ENCODE measurements at places on chromosomes 4 and X.

DNA sequence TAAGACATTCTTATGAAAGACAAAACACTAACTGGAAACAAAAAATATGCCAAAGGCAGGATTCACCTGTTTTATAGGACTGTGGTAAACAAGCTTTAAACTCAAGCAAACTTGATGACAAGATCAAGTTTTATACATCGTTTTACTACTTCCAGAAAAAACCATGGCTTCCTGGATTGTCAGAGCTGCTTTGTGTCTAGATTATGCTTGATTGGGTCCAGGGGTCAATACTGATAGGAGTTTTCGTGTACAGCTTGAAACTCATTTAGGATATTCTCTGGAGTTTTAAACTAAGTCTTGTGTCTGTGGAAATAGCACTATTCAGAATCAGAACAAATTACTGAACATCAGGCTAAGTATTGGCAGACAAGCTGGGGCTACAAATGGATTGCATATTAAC is 13.0 kb downstream of the HCCS start:
- DNase-seq = no peak

DNA sequence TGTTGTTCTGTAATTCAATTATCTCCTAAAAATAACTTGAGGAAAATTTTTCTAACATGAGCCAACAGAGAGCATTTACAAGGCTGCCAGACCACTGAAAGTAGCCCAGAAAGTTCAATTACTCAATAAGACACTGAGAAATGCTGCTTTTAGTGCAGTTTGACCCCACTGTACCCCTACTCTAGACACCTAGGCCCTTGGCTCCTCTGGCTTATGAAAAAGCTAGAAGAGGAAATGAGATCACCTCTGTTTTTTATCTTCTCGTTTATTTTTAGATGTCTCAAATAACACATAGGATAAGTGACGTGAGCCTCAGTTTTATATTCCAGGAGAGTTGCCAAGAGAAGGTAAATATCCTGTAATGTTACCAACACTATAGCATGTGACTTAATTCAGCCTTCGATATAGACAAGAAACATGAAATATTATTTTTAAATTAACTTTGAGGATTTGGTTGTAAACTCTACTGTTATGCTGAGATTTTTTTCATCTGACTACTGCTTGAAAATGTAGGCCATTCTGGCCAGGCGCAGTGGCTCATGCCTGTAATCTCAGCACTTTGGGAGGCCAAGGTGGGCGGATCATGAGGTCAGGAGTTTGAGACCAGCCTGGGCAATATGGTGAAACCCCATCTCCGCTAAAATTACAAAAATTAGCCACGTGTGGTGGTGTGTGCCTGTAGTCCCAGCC is 24.4 kb downstream of the TNIP3 start:
- no peak for DNase-seq

GRCh38 chrX:15564981-15565579 is 35.7 kb downstream of the ACE2 start:
- DNase-seq = no peak

- no peak for DNase-seq
These were observed 1015.6 kb downstream of the PCDH19 start for GRCh38 chrX:99394456-99394855.

GRCh38 chr4:118920247-118920646 is 31.6 kb downstream of the SYNPO2 start:
- no peak for DNase-seq

- no peak for DNase-seq
These were observed 10.3 kb downstream of the PHKA2 start for GRCh38 chrX:18973527-18974192.

Data from stimulated activated CD8-positive, alpha-beta memory T cell treated with anti-CD3 and anti-CD28 coated beads, Interleukin-15, amount 100 ng/mL, for 4 hours (primary cell).